ENCODE measurements at places on chromosomes 5 and 9. TPM values are rescaled to one million over a fixed set of nuclear protein-coding genes. Genes with fewer than 3 reads are reported as not detected.

GRCh38 chr5:159257629-159258283, 5.3 kb upstream of the UBLCP1 start:
- no peaks in the 10 kb centered on the region for H3K36me3 ChIP-seq
- H3K27ac ChIP-seq = no peak overlapping the region

Gene LMAN2
- total RNA-seq = 60.0 TPM

Gene RLN2
- total RNA-seq = 0.44 TPM

Gene ZCCHC9
- total RNA-seq = 8.9 TPM

Gene PCDHA9
- not detected for total RNA-seq
